Activated naive CD4-positive, alpha-beta T cell (primary cell): ENCODE measurements at places on chromosomes 11 and 22.

GRCh38 chr11:104324276-104324675 is 160.3 kb upstream of the PDGFD start:
- no peak for DNase-seq

DNA sequence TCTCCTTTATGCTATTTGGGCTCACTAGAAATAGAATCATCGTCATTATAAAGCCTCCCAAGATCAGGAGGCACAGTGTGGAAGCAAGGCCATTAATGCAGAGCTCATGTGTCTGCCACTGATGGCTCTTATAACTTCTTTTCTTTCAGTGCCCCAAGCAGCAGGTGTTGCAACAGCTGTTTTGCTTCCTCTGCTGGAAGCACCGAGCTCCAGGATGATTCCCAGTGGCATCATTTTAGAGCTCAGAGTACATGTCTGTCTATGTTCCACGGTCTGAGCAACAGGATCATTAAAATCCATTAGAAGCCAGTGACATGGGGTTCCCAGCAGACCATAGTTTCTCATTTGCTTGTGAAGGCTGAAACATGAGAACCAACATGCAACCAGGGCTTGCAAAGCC is 803.0 kb upstream of the FAT3 start:
- no peak for DNase-seq

DNA sequence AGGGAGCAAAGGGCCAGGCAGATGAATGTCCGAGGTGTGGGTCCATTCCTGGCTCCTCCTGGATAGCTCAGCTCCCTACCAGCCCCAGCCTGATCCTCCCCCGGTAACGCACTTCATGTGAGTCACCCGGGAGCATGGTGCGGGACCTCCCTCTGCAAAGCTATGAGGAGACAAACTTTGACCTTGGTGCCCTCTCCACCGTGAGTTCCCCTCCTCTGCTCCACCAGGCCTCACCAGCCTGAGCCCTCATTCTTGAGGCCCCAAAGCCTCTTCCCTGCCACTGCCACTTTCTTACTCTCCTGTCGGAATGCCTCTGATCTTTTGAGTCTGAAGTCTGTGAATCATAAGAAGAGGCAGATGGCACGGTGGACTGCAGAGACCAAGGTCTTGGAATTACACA is 37.4 kb upstream of the CD82 start:
- no peak for DNase-seq

DNA sequence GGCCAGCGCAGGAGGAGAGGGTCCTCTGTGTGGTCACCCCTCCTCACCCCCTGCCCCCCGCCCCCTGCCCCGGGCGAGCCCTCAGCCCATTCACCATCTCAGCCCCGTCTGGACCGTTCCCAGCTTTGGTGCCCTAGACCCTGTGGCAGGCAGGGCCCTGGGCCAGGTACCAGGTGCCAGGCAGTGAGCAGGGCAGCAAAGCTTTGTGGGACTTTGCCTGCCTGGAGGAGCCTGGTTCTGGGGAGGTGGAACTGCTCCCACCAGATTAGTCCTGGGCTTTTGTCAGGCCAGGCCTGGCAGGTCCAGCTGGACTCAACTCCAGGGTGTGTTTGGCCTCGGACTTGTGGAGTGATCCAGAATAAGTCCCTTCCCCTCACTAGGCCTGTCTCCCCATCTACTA is 13.7 kb upstream of the MYRF start:
- no peak for DNase-seq

GRCh38 chr11:101442936-101443521 is 140.8 kb downstream of the TRPC6 start:
- no peak for DNase-seq

GRCh38 chr11:77418155-77418970 is 55.5 kb downstream of the PAK1 start:
- no peak for DNase-seq
